ENCODE measurements at places on chromosomes 6 and 20.

- DNase-seq: no peak
Measured at GRCh38 chr6:140789466-140789865, 1343.3 kb upstream of the GJE1 start.

DNA sequence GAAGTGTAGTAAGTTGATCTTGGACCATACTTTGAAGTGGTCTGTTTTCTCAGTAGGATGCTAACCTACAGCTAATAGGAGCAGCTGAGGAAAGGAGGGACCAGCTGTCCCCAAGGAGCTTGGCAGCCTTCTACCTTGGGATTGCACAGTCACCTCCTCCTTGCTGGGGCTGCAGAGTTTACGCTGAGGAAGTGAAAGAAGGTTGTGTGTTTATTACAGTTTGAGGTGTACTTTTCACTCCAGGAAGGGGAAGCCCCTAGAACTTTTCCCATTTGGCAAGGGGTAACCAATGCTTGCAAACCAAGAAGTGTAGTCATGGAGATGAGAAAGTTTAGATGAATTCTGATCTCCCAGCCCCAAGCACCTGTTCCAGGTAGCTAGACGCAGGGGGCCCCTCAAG, 58.8 kb downstream of the BMP6 start:
- DNase-seq: no peak

- DNase-seq: no peak
Measured at GRCh38 chr6:151805286-151805840, 2.1 kb upstream of the ESR1 start.

DNA sequence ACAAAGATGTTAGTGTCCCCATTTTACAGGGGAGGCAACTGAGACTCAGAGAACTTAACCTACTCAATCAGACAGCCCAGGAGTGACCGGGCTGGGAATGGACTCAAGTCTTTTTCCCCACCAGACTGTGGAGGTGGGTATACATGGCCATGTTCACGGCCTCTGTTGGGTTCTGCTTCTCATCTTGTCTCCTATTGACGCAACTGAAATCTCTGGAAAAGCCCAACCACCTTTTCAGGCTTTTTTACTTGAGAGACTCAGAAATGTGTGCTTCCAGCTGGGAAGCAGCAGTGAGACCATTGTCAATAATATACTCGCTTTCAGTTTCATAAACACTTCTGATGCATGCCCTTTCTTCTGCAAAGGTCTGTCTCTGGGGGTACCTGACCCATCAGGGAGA, 70.7 kb downstream of the SOBP start:
- no peak for DNase-seq

Data from right kidney (tissue), 9 donors.